Left ventricle myocardium superior (tissue), 1 donor: ENCODE measurements at places on chromosomes 7 and 10. TPM values are rescaled to one million over a fixed set of nuclear protein-coding genes. Genes with fewer than 3 reads are reported as not detected.

The ASB4 gene
- 8.7 TPM for total RNA-seq

The COBL gene
- 91.2 TPM for total RNA-seq

The MUC12 gene
- total RNA-seq: not detected

The PTPRE gene
- total RNA-seq: 15.1 TPM

- no peak for DNase-seq
These were observed 228.2 kb downstream of the CHRM2 start for GRCh38 chr7:137096607-137097006.

DNA sequence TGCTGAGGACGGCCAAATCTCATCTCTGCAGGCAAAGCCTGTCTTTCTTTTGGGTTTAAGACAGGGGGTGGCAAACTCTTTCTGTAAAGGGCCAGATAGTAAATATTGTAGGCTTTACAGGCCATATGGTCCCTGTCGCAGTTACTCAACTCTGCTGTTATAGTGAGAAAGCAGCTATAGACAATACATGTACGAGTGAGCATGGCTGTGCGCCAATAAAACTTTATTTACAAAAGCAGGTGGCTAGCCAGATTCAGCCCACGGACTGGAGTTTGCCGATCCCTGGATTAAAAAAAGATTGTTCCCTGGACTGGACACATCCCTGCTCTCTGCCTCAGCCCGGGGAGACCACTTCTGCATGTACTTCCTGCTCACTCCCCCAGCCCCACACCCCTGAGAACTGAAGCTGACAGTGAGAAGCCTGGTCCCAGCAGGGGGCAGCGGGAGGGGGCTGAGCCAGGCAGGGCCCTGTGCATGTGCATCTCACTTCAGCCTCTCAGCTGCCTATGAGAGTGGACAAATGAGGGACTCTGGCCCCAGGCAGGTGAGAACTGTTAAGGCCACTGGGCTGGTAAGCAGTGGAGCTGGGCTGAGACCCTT, 392.4 kb downstream of the PLXNA4 start:
- no peak for DNase-seq

DNA sequence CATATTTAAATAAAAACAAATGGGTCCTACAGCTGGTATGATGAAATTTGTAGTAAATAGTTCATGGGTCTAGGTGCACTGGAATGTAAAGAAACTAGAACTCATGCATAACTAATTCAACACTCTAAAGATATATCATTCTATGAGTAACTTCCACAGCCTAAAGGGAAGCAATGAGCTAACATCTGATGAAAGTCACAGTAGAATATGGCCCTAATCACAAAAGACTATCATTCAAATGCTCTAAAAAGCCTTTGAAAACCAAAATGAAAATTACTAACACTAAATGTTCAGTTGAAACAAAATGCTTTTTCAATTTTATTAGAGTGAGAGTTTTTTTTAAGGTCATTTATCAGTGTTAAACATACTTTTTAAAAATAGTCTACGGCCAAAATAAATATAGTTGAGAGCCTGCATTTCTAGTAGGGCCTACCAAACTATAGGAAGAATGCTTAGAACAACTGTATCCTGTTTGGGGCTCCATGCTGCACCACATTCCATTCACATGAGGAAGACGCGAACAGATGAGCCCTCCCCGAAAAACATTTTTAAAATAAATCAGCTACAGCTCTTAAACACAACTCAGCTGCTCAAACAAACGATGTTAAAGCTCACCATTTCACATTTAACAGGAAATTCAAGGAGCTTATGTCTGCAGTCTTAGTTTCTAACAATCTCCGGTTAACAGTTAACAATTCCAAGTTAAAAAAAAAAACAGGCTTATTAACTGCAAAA, 134.5 kb downstream of the NRBF2 start:
- DNase-seq: no peak

DNA sequence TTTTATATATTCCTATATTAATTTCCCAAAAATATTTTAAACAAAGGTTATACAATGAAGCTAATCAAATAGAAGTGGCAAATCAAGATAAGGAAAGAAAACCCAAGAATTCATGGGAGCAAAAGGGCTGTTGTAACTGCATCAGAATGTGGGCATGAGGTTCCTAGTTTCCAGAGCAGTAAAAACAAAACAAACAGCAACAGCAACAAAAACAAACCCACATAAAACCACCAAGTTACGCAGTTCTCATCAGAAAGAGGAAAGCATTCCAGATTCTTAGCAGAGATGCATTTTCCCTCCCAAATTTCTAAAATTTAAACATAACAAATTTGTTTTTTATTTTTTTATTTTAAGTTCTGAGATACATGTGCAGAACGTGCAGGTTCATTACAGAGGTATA, 34.8 kb upstream of the MSMB start:
- DNase-seq: no peak

GRCh38 chr7:150722431-150722931, 6.1 kb downstream of the GIMAP1 start:
- DNase-seq: no peak
